ENCODE measurements at places on chromosomes 3 and 15. TPM values are rescaled to one million over a fixed set of nuclear protein-coding genes. Genes with fewer than 3 reads are reported as not detected.

DNA sequence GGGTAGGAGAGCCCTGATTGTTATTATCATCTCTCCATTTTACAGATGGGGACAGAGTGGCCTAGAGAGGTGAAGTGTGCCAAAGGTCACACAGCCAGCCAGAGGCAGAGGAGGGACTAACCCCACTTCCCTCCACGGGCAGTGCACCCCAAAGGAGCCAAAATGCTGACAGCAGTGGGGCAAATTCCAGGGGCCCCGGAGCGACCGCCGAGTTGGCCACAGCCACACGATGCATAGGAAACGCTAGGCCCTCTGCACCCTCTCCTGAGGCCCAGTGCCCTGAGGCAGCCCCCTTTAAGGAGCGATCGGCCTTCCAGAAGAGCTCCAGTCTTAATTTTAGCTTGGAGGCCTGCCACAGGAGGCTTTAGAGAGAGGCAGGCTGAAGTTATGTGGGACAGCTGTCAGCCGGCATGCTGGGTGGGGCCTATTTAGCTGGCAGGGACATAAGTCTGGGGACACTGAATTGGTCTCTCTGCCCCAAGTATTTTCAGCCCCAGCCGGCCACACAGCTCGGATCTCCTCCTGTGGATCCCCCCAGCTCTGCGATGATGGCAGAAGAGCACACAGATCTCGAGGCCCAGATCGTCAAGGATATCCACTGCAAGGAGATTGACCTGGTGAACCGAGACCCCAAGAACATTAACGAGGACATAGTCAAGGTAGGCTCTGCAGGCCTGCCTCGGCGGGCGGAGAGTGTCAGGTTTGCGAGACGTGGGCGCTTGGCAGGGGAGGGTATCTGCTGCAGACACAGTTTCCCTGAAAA is at the start of gene CAV3:
CAV3 (plus strand) TSS at position 471 of the 763 bp plus-strand sequence; CDS start at position 546, 75 bp downstream.
- H3K27me3 ChIP-seq: no peaks in the 10 kb centered on the region
- peaks cover 23% of the 10 kb centered on the region for H3K4me1 ChIP-seq
- H3K36me3 ChIP-seq: no peaks in the 10 kb centered on the region
- peak within 1 kb of the TSS; percentile 25 for H3K4me3 ChIP-seq
- DNase-seq: peak; percentile 74
- peak within 1 kb of the TSS; percentile 93 for H3K27ac ChIP-seq

GRCh38 chr3:69914395-69914794 is 85.1 kb upstream of the SAMMSON start:
- no peak for DNase-seq
- peaks cover 9% of the 10 kb centered on the region for H3K4me1 ChIP-seq
- no peaks in the 10 kb centered on the region for H3K36me3 ChIP-seq
- no peak overlapping the region for H3K27ac ChIP-seq
- H3K27me3 ChIP-seq: no peaks in the 10 kb centered on the region
- no peak overlapping the region for H3K4me3 ChIP-seq

Gene B3GALNT1
- total RNA-seq: 0.81 TPM

Gene CYP8B1
- not detected for total RNA-seq

Data from gastrocnemius medialis (tissue), 4 donors.